ENCODE measurements at places on chromosomes 3 and 15. TPM values are rescaled to one million over a fixed set of nuclear protein-coding genes. Genes with fewer than 3 reads are reported as not detected.

DNA sequence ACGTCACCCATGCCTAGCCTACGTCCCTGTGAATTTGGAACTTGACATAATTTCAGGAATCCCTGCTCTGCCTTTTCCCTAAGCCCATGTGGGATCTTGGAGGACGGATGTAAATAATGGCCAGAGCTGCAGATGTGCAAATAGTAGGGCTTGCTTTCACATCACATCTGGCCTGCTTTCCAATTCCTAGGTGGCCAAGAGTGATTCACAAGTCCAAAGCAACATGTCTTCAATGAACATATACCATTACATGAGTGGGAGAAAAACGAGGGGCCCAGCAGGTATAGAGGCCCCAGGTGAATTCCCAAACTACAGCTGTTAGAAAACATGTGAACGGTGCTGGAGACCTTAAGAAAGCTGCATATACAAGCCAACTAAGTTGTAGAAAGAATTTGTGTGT is 214.6 kb downstream of the MAGI1 start:
- H3K4me1 ChIP-seq: no peaks in the 10 kb centered on the region
- no peaks in the 10 kb centered on the region for H3K36me3 ChIP-seq
- DNase-seq: no peak
- H3K27me3 ChIP-seq: no peaks in the 10 kb centered on the region
- H3K4me3 ChIP-seq: no peak overlapping the region

GRCh38 chr3:52385157-52385556 is 59.7 kb downstream of the SEMA3G start:
- H3K27ac ChIP-seq: no peak overlapping the region
- H3K27me3 ChIP-seq: no peaks in the 10 kb centered on the region
- H3K36me3 ChIP-seq: peaks cover 3% of the 10 kb centered on the region
- no peaks in the 10 kb centered on the region for H3K4me1 ChIP-seq
- peak; percentile 50 for DNase-seq

- H3K27me3 ChIP-seq: no peaks in the 10 kb centered on the region
- H3K27ac ChIP-seq: no peak overlapping the region
- peaks cover 7% of the 10 kb centered on the region for H3K36me3 ChIP-seq
- no peak for DNase-seq
Observed at GRCh38 chr3:153640689-153641665, 479.0 kb downstream of the RAP2B start.

GRCh38 chr15:63321462-63321861 is 44.1 kb downstream of the APH1B start:
- H3K36me3 ChIP-seq: no peaks in the 10 kb centered on the region
- no peak overlapping the region for H3K4me3 ChIP-seq
- H3K4me1 ChIP-seq: peaks cover 6% of the 10 kb centered on the region
- H3K27ac ChIP-seq: no peak overlapping the region

- no peaks in the 10 kb centered on the region for H3K27me3 ChIP-seq
- H3K36me3 ChIP-seq: no peaks in the 10 kb centered on the region
- H3K27ac ChIP-seq: no peak overlapping the region
- DNase-seq: no peak
- H3K4me3 ChIP-seq: no peak overlapping the region
Observed at GRCh38 chr3:119551598-119551997, 7.8 kb downstream of the CD80 start.

DNA sequence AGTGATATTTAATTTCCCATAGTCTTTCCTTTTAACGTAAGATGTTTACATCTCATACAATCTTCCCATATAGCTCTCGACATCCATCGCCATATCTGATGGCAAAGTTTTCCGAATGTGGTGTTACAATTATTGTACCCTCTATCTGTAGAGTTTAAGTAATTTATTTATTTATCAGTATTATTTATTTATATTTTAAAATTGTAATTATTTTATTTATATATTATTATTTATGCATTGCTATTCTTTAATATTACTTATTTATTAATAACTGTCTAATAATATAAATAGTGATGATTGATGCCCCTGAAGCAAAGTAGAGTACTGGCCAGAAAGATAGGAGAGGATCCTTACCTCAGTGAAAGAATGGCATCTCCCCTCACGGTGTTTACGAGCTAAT is 812.9 kb downstream of the VGLL3 start:
- DNase-seq: no peak
- no peaks in the 10 kb centered on the region for H3K27me3 ChIP-seq
- no peak overlapping the region for H3K4me3 ChIP-seq
- no peak overlapping the region for H3K27ac ChIP-seq

DNA sequence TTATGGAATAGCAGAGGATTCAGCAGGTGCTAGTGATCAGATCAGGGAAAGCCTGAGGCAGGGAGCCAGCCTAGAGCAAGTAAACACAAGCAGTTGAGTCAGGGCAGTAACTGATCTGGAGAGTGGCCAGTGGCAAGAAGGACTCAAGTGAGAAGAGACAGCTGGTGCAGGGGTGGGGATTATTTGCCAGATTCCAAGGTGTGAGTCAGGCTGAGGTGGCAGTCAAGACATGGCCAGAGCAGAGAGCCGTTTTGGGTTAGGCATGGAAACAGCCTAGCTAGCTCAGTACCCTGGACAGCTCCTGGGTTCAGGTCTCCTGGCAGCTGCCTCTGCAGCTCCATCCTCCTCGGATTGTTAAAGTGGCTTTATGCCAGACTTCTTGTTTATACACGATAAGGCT is 281.9 kb upstream of the ONECUT1 start:
- no peaks in the 10 kb centered on the region for H3K27me3 ChIP-seq
- H3K4me1 ChIP-seq: no peaks in the 10 kb centered on the region
- no peaks in the 10 kb centered on the region for H3K36me3 ChIP-seq
- H3K4me3 ChIP-seq: no peak overlapping the region

DNA sequence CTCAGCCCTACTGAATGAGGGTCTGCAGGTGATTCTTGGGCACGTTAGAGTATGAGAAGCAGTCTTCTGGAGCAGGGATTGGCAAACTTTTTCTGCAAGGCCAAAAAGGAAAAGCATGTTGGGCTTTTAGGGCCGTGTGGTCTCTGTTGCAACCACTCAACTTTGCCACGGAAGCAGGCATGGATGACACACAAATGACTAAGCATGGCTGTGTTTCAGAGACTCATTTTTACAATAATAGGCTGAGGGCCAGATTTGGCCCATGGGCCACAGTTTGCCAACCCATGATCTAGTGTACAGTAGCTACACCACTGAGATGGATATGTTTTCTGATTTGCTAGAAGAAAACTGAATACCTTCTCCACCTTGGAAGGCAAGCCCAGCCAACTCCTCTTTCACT is 66.1 kb upstream of the PRICKLE2 start:
- no peaks in the 10 kb centered on the region for H3K27me3 ChIP-seq
- no peak overlapping the region for H3K27ac ChIP-seq
- no peak for DNase-seq
- no peak overlapping the region for H3K4me3 ChIP-seq
- no peaks in the 10 kb centered on the region for H3K4me1 ChIP-seq
- no peaks in the 10 kb centered on the region for H3K36me3 ChIP-seq

DNA sequence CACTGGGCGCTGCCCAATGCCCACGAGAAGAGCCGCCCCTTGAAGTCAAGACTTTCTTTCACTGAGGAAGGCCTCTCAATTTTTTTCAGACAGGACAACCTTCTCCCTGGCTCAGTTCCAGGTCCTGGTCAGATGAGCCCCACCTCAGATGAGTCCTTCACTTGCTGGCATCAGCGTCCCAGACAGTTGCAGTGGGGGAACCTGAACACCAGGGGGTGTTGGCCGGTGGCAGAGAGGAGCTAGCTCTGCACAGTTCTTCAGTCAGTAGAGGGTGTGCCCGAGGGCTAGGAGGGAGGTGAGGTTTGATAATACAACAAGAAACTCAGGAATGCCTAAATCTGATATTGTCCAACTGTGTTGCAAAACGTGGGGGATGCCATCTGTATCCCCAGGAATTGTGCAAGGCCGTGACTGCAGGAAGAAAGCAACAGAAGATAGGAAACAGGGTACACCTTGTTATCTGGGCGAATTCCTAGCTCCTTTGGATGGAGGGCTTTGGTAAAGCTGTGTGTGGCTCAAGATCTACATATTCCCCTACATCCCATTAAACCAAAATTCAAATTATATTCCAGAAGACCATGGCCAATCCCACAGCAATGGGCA is 34.3 kb downstream of the CCR3 start:
- no peak overlapping the region for H3K27ac ChIP-seq
- H3K4me3 ChIP-seq: no peak overlapping the region
- peaks cover 19% of the 10 kb centered on the region for H3K36me3 ChIP-seq

DNA sequence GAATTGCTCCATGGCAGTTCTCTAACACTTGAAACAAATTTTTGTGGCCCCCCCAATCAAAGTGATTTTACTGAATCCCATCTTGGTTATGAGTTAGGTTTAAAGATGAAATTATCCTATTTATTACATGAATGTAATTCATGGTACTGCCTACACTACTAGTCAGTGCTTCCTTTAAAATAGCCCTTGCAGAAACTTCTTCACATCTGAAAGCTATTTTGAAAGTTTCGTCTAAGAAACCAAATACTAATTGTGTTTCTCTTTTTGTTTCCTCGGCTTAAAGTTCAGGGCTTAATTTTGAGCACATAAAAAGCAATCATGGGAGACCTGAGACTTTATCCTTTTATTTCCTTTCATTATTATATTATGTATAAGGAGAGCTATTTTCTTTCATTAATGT is 72.1 kb downstream of the PLOD2 start:
- H3K4me3 ChIP-seq: no peak overlapping the region
- H3K4me1 ChIP-seq: no peaks in the 10 kb centered on the region
- no peak overlapping the region for H3K27ac ChIP-seq
- no peak for DNase-seq
- no peaks in the 10 kb centered on the region for H3K36me3 ChIP-seq
- no peaks in the 10 kb centered on the region for H3K27me3 ChIP-seq

DNA sequence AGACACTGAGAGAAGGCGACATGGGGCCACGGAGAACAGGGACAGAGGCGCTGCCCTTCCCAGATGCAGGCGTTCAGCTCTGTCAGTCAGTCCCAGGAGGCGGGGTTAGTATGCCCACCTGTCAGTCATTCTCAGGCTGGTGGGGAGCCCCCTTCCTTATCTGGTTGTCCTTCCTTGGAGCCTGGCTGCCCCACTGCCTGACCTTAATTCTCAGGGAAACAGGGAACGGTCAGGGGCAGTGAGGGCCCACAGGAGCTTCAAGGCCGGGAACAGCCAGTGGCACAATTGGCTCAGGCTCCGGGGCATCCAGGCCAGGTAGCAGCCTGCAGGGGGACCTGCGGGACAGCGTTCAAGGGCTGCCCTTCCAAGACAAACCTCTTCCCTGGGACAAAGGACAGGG is 133.2 kb downstream of the CHSY1 start:
- H3K27me3 ChIP-seq: no peaks in the 10 kb centered on the region
- no peaks in the 10 kb centered on the region for H3K36me3 ChIP-seq
- peaks cover 16% of the 10 kb centered on the region for H3K4me1 ChIP-seq
- H3K27ac ChIP-seq: no peak overlapping the region

- H3K4me1 ChIP-seq: peaks cover 10% of the 10 kb centered on the region
- H3K27ac ChIP-seq: no peak overlapping the region
- peaks cover 46% of the 10 kb centered on the region for H3K27me3 ChIP-seq
- no peaks in the 10 kb centered on the region for H3K36me3 ChIP-seq
Observed at GRCh38 chr15:83285979-83286553, 1.6 kb upstream of the BNC1 start.

DNA sequence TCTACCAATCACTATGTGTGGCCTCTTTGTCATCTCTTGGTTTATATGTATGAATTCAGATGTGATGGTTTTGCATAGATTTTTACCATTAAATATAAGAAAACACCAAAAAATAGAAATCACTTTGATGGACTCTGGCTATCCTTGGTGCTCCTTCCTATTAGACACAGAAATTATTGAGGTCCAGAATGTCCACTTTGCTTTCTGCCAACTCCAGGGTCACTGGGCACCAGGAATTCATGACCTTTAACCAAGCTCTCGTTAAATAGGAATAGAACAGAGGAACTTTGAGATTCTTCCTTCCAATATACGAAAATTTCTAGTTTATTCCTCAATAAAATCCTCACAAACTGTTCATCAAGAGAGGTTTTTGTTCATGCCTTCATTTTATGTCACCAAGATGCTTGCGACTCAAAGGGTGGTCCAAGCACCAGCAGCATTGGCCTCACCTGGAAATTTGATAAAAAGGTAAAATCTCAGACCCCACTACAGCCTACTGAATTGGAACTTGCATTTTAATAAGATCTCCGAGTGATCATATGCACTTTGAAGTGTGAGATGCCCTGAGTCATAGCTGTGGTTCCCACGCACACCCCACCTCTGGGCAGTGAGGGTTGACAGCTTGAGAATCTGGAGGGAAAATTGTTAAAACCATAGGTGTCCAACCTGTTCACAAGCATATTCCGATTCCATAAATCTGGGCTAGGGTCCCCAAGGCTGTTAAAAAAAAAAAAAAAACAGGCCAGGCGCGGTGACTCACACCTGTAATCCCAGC is 286.6 kb downstream of the IL5RA start:
- no peak for DNase-seq
- no peaks in the 10 kb centered on the region for H3K4me1 ChIP-seq
- H3K36me3 ChIP-seq: no peaks in the 10 kb centered on the region
- no peaks in the 10 kb centered on the region for H3K27me3 ChIP-seq

GRCh38 chr15:38705436-38706219 is 141.0 kb upstream of the RASGRP1 start:
- H3K4me3 ChIP-seq: no peak overlapping the region
- no peak for DNase-seq
- H3K36me3 ChIP-seq: no peaks in the 10 kb centered on the region
- H3K27me3 ChIP-seq: no peaks in the 10 kb centered on the region
- peaks cover 7% of the 10 kb centered on the region for H3K4me1 ChIP-seq

- H3K27me3 ChIP-seq: peaks cover 2% of the 10 kb centered on the region
- H3K36me3 ChIP-seq: peaks cover 2% of the 10 kb centered on the region
- H3K4me3 ChIP-seq: no peak overlapping the region
- no peaks in the 10 kb centered on the region for H3K4me1 ChIP-seq
- DNase-seq: no peak
Observed at GRCh38 chr3:172726380-172726779, 15.5 kb upstream of the NCEH1 start.

DNA sequence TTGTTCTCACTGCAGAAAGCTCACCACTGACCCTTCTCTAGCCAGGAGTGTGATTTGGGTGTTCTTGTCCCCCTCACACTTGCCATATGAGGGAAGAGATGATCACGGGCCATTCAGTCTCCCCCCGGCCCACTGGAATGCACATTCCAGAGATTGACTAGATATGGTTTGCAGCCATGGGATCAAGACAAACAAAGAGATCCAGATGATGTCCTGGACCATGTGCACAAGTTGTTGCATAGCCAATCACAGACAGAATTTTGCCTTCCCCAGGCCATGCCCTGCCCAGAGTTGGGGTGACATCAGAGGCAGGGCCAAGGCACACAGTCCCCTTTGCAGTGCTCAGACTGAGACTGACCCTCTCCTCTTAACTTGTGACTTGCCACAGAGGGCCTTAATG is 14.8 kb downstream of the MUC13 start:
- no peak overlapping the region for H3K27ac ChIP-seq
- no peaks in the 10 kb centered on the region for H3K36me3 ChIP-seq
- H3K4me1 ChIP-seq: no peaks in the 10 kb centered on the region
- DNase-seq: no peak

Gene FGF12
- total RNA-seq: not detected

Gene MYRIP
- not detected for total RNA-seq

Gene CDV3
- total RNA-seq: 209 TPM

Gene HIGD2B
- 0.31 TPM for total RNA-seq

Gene OR5AC2
- total RNA-seq: not detected

Gene CHRM5
- not detected for total RNA-seq

Gene KBTBD12
- total RNA-seq: not detected

Gene MPI
- 60.0 TPM for total RNA-seq
